Inflammatory macrophage treated with lipopolysaccharide for 4 hours (primary cell): ENCODE measurements at places on chromosomes 2 and 18.

GRCh38 chr2:108870069-108870644, 83.6 kb downstream of the CCDC138 start:
- no peak for DNase-seq

DNA sequence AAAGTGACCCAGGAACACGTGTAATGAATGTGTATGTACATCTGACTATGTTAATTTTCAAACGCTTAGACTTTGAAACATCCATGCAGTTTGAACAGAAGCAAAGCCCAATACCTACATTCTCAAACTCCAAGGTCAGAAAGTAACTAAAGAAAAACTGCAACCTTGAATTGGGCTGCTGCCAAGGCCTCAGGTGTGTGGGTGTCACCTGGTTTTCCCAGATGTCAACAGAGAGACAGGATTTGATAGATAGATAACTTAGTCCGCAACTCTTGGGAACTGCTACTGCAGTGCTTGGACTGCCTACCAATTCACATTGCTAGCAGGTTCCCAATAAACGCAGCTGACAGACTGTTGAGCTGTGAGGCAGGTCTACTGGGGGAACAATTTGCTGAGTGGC, 78.7 kb upstream of the PAPOLG start:
- DNase-seq, result no peak

GRCh38 chr2:129499747-129500146, 479.7 kb upstream of the RAB6C start:
- peak; percentile 23 for DNase-seq

- no peak for DNase-seq
Measured at GRCh38 chr2:9707008-9707407, 76.2 kb upstream of the YWHAQ start.

- no peak for DNase-seq
Measured at GRCh38 chr2:120343100-120343432, 2.9 kb upstream of the INHBB start.

DNA sequence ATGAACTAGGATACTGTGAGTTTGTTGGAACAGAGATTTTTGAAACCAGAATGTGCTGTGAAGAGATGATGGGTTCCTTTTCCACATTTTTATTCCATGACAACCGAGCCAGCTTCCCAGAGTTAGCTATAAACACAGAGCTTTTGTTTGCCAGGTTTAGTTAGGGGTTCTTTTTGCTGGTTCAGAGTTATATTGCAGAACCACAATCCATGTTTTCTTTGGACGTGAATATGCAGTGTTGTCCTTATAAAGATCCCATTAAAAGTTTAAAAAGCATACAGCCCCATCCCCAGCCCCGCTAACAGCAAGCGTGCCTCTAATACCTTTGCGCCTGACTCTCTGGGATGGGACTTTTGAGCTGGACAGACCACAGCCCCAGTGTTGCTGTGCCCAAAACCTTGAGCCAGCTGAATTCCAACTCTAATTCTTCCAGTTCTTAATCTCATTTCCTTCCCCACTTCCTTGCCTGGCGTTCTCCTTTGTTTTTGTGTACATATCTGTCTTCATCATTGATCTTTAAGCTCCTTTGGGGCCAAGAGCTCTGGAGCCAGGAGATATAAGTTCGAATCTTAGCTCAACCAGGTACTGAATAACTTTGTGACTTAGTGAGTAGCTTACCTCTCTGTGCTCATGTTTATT, 72.3 kb downstream of the SPATS2L start:
- no peak for DNase-seq

DNA sequence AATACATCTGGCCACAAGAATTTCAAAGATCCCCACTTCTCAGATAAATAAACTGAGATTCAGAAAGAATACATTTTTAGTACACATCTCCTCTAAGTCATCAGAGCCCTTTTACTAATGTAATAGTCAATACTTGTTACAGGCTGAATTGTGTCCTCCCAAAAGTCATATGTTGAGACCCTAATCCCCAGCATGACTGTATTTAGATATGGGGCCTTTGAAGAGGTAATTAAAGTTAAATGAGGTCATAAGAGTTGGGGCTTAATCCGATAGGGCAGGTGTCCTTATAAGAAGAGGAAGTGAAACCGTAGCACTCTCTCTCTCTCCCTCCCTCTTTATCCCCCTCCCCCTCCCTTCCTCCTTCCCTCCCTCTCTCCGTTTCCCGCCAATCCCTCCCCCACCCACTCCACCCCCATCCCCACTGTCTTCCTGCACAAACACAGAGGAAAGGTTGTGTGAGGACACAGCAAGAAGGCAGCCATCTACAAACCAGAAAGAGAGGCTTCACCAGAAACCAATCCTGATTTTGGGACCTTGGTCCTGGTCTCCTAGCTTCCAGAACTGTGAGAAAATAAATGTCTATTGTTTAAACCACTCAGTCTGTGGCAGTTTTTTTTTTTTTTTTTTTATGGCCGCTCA, 66.6 kb upstream of the ZNF397 start:
- DNase-seq, result no peak

DNA sequence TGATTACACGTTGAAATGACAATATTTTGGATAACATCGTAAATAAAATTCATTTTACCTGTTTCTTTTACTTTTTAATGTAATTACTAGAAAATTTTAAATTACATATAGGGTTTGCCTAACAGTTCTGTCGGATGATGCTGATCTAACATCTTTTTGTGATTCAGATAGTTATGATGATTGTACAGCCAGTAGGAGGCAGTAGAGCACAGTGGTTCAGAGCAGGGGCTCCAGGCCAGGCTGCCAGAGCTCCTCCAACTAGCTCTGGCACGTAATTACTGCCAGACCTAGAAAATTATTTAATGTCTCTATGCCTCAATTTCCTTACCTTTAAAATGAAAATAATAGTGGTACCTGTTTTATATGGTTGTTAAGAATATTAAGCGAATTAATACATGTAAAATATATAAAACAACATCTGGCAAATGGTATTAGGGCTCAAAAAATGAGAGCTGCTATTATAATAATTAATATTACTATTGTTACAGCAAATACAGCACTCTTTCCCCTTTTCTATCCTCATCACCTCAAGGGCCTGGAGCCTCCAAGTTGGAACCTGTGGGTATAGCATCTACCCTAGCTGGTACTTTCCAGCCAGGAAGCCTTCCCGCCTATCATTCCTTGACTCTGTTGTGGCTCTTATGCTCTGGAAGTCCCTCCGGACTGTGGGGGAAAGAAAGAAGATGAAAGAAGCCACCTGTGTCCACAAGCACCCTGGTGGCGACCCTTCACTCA, 47.7 kb upstream of the PLA2R1 start:
- peak; percentile 81 for DNase-seq
